H4 (cell line): ENCODE measurements at places on chromosomes 1 and 21. TPM values are rescaled to one million over a fixed set of nuclear protein-coding genes. Genes with fewer than 3 reads are reported as not detected.

ARHGEF10L gene
- 2.6 and 4.1 TPM in 2 replicates for total RNA-seq

AVPR1B gene
- not detected in 2 replicates for total RNA-seq

KRTAP19-4 gene
- not detected in 2 replicates for total RNA-seq

GBP6 gene
- 0.10 TPM in 1 of 2 replicates, not detected in the other for total RNA-seq

ILDR2 gene
- 5.9 and 7.0 TPM in 2 replicates for total RNA-seq

TEKT2 gene
- not detected in 2 replicates for total RNA-seq

NTMT2 gene
- total RNA-seq: not detected in 2 replicates

ADAM30 gene
- total RNA-seq: not detected in 2 replicates
